ENCODE measurements at places on chromosomes 13 and 19.

- peak; percentile 79 for DNase-seq
Observed at GRCh38 chr13:28161370-28161769, 23.0 kb downstream of the PAN3 start.

DNA sequence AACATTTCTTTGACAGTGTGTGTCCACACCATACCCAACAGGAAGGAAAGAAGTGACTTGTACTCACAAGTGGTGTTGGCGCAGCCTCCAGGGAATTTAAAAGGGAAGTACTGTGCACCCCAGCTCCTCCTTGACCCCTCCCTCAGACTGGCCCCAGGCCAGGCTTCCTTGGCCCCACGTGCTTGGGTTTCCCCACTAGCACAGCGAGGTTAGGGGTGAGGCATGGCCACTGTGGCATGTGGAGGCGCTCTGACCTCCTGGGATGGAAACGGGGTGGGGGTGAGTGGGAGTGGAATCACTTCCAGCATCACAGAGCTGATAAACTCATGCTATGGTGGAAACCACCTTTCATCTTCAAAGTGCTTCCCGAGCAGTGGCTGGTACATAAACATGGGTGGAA lies 168.6 kb downstream of the ZNF536 start:
- DNase-seq: no peak

DNA sequence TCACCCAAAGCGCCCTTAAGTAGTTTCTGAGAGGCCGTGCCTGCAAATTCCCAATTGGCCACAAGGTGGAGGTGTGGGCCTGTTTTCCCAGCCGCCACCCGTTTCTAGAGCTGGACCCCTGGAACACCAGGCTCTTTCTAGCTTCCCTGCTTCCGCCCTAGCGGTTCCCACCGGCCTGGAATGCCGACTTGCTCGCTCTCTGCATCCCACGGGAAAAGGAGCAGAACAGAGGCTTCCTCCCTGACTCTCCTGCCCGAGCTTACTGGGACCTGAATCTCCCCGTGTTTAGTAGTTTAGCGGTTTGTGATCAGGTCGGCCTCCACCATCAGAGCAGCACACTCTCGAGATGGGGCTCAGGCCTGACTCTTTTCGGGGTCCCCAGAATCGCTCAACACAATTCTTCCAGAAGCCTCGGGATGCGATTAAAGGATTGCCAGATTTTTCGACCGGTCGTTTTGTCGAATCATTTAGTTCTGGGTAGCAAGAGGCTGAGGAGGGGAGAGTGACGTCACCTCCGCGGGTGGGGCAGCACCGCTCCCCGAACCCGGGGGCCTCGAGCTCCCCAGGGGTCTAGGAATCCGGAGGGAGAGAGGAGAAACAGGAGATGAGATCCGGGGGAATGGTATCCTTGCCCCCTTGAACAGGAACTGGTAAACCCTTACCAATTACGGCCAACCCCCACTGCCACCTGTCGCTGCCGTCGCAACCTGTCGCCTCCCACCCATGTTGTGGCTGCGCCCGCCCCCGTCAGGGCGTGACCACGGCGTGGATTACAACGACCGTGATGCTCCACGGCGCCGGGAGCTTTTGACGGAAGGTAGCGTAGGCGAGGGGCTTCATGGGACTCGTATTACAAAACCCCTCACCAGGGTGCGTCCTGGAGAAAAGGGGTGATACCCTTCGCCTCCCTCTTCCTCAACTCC lies 8.0 kb downstream of the NAPSA start:
- DNase-seq: peak; percentile 56

DNA sequence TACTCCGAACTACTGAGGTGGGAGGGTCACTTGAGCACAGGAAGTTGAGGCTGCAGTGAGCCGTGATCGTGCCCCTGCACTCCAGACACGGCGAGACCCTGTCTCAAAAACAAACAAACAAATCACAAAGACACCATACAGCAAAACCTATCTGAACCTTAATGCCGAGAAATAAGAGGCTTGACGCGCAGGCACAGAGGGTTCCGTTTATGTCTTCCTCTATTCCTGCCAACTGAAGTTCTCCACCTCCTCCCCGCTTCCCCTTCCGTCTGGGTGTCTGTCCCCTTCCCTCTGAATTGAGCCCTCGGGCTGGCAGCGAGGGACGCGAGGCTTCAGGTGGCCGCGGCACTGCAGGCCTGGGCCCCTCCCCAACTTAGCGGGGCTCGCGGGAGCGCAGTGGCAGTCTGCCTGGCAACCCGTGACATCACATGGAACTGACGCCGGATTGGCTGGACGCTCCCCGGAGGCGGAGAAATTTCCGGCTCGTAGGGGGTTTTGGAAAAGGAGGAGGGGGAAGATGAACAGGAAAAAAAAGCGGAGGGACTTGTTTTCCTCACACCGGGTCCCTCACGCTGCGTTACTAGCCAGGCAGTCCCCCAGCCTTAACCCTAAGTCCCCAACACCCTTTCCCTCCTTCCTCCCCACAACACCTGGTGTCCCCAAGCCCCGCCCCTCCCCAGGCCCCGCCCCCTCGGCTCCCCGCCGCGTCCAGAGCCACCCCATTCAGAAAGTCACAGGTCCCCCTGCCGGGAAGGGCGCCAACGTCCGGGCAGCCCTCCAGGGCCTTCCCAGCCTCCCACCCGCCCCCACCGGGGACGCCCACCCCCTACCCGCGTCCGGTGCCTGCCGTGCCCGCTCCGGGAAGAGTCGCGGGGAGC lies 1.1 kb upstream of the MYBPC2 start:
- DNase-seq: peak; percentile 60

DNA sequence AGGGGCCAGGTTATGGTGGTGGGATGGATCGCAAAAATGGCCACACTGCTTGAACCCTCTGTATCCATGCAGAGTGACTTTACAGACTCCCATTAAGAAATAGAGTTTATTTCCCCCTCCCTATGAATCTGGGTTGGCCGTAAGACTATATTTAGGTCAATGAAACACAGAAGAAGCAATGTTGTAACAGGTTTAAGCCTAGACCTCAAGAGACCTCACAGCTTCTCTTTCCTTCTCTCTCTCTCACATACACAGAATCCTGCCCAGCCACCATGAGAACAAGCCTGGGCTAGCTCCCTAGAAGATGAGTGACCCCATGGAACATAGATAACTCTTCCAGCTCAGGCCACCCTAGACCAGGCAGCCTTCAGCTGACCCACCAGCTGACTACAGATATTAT lies 21.0 kb upstream of the FBL start:
- no peak for DNase-seq

DNA sequence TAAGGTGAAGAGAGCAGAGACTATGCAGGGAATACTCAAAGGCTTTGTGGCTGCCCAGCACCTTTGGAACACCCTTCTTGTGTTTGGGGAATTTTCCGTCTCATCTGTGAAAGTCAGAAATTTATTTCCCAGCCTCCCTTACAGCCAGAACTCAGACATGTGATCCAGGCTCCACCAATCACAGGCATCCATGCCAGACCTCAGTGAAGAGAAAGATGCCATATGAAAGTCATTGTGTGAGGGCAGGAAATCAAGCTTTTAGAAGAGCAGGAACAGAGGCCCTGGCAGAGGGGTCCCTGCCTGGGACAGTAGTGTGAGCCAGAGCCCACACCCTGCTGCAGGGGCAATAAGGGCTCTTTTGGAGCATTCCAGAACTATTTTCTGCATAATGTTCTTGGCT lies 12.1 kb downstream of the CCDC70 start:
- DNase-seq: no peak

- DNase-seq: no peak
Observed at GRCh38 chr19:29737461-29738000, 22.5 kb upstream of the C19orf12 start.

- no peak for DNase-seq
Observed at GRCh38 chr13:34748073-34748472, 194.0 kb upstream of the NBEA start.

GRCh38 chr19:29645491-29645867 lies 19.8 kb upstream of the PLEKHF1 start:
- DNase-seq: no peak

DNA sequence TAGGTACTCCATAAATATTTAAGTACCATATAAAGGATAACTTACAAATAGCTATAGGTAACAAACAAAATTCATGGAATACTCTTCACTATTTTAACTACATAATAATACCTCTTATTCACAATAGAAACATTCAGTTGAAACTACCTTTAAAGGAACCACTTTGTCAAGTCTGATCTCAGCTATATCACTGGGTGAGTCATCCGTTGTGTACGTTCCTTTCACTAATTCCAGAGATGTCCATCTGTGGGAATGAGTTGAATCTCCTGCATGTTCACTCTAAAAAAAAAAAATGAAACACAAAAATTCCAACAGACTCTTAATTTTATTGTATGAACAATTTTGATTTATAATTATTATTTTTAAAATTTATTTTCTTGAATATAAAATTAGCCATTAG lies 149.4 kb upstream of the FBXL3 start:
- peak; percentile 51 for DNase-seq

- peak; percentile 92 for DNase-seq
Observed at GRCh38 chr19:48445256-48445605, 552 bp upstream of the GRWD1 start.

- DNase-seq: no peak
Observed at GRCh38 chr13:79290595-79291244, 115.3 kb downstream of the RBM26 start.

GRCh38 chr19:52959613-52960295 lies 2.9 kb downstream of the ZNF816 start:
- no peak for DNase-seq

- peak; percentile 56 for DNase-seq
Observed at GRCh38 chr19:11995174-11995573, 30.3 kb downstream of the ZNF763 start.

DNA sequence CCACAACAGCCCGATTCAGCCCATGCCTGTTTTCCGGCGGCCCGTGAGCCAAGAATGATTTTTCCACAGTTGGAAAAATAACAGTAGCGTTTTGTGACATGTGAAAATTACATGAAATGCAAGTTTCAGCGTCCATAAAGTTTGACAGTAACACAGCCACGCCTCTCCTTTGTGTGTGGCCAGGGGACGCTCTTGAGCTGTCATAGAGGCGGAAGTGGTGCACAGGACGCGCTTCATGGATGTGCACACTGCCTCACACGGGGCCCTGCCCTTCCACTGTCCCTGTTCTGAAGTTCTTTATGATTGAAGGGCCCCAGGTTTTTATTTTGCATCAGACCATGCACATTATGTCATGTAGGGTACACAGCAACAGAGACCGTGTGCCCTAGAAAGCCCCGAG lies 12.4 kb upstream of the ELAVL1 start:
- no peak for DNase-seq

GRCh38 chr13:33213797-33214196 lies 71.8 kb downstream of the STARD13 start:
- DNase-seq: no peak

DNA sequence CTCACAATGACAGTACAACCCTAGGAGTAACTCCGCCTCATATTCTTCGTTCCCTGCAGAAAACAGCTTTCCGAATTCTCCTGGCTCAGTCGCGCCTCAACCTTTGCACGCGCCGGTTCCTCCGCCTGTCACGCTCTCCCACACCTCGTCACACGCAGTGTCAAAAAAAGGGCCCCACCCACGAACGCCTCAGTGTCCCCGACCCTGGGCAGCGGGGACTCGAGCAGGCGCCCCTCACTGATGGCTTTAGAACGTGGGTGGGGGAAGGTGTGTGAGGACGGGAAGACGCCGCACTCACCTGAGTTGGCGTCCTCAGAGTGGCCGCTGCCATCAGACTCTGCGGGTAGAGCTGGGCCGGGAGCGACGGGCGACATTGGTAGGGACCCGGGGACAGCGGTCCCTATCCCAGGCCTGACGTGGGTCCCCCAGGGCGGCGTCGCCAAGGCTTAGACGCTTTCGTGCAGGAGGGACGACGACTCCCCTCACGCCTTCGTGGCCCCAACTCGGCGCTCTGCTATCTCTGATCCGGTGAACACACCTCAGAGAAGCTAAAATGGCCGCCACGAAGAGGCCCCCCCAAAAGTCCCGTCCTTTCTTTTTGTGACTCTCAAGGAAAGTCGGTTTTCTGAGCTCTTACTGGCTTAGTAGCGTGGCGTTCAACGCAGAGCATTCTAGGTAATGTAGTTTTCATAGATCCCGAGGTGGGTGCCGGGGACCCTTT lies at the start of gene ZNF154:
Gene ZNF154, minus strand, starts transcription at position 564 of the 721 bp plus-strand sequence. Its CDS starts 233 bp downstream, at position 331.
- DNase-seq: peak; percentile 75
